ENCODE measurements at places on chromosomes 6 and 20.

- DNase-seq, result no peak
Measured at GRCh38 chr20:24619212-24619611, 149.8 kb downstream of the SYNDIG1 start.

DNA sequence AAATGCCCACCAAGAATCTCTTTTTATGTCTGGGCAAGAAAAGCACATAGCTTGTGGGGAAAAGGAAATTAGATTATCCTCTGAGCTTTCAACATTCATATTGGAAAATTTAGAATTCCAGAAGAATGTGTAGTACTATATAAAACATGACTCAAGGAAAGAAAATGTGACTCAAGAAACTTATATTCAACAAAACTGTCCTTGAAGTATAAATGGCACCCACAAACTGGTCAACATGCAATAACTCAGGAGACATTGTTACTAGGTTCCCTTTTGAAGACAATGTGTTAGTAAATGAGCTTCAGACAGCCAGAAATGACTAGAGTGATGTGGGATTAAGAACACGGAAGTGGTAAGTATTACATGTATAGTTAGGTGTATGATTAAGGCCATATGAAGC, 26.1 kb upstream of the TINAG start:
- DNase-seq, result peak; percentile 99

GRCh38 chr6:4970739-4971395, 33.0 kb downstream of the RPP40 start:
- no peak for DNase-seq

GRCh38 chr6:39280247-39280731, 33.9 kb downstream of the KCNK17 start:
- DNase-seq, result no peak

DNA sequence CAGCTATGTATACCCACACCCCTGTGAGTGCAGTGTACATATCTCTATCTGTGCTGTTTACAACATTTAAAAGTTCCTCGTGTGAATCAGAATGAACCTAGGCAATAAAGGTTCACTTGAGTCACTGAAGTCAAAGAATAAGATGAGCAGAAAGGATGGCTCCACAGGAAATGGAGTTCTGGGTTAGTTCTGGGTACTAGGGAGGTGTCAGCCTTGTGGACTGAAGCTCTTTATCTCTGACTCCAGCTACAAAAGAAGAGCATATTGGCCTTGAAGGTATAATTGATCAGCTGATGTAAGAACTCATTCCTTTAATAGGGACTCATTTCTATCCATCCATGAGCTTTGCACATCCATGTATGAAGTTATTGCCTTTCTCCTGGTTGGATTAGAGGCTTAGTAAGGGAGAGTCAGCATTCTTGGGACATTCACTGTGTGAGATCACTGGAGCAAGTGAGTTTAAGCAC, 73.9 kb upstream of the BACH2 start:
- no peak for DNase-seq

GRCh38 chr6:147322299-147323162, 118.3 kb downstream of the STXBP5 start:
- DNase-seq, result peak; percentile 62

GRCh38 chr6:30520522-30520921, 31.2 kb downstream of the HLA-E start:
- no peak for DNase-seq

DNA sequence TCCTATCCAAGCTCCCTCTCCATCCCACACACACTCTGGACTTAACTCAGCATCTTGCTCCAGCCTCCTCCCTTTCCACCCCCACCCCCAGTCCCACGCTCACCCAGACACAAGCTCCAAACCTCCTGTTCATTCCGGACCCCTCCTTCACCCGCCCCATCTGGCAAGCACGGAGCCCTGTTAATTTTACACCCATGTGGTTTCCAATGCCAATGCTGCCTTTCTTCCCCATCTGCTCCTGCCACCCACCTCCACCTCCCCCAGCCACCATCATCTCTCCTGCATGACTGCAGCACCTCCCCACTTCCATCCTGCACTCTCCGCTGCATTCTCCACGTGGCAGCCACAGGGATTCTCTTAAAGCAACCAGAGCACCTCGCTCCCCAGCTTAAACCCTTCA, 9.9 kb upstream of the CDK5RAP1 start:
- no peak for DNase-seq

DNA sequence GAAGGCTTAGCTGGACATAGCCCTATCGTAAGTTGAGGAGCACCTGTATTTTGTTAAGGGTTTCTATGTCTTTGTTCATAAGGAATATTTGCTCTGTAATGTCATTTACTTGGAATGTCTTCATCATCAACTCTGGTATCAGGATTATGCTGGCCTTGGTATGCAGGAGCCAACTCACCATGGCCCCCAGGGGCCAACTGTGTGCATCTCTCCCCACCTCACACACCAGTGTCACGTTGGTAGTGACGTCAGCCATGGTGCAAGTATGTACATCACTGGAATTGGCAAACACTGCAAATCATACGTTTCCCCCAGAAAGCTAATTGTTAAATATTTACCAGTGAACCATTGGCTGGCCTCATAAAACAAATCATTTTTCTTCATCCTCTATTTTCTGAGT, 70.8 kb downstream of the YTHDF1 start:
- no peak for DNase-seq

- peak; percentile 34 for DNase-seq
Measured at GRCh38 chr6:73394577-73395354, at the start of gene DDX43. Gene DDX43 (plus strand): TSS chr6:73394828. CDS start chr6:73394906, 78 bp downstream.

DNA sequence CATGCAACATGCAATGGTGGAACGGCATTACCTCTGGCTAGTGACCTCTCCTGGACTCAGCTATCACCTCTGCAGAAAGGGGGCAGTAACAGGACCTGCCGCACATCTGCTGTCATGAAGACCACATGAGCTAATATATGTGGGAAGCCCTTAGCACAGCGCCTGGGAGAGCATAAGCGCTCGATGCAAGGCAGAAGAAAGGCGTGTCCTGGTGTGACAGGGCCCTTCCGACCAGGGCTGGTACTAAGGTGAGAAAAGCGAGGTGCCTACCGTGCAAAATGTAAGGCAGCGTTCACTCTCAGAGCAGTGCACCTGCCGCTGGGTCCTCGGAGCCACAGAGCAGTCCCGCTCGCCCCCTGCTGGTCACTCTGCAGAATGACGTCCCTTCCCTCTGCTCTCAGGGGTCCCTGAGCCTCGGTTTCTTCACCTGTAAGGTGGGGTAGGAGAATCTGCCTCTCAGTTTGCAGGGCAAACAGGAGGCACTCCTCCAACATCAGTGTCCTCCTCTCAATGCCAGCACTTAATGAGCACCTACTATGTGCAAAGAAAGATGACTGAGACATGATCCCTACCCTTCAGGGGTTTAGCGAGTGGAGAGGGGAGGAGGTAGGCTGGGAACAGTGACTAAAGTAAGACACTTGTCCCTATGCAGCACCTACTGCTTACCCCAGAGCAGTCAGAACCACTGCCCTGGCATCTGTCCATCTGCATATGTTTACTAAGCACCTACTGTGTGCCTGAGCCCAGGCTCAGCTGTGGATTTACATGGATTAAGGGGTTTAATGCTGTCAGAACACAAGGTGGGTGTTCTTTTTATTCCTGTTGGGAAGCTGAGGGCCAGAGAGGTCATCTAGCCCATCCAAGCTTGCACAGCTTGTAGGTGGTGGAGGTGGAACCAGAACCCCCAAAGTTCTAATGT, 41.1 kb upstream of the PTGIS start:
- DNase-seq, result peak; percentile 25

GRCh38 chr6:16839631-16840179, 78.4 kb upstream of the ATXN1 start:
- DNase-seq, result no peak

DNA sequence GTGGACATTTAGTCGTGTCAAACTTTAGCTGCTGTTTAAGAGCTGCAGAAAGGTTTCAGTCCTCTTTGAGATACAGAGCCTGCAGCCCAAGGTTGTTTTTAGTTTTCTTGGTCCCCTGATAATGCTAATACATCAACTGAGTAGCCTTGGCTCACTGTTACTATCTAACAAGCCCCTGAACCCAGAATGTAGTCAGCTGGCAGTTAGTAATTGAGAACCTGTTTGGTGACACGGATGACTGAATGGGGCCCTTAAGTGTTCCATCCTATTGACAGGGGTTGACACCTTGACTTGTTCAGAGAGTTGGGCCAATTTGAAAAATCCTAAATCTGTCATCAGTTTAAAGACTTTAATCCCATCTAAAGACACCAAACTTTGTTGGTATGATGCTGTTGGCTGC, 2.8 kb downstream of the RTN4IP1 start:
- no peak for DNase-seq
